NCI-H510A (cell line): ENCODE measurements at places on chromosomes 4 and X.

DNA sequence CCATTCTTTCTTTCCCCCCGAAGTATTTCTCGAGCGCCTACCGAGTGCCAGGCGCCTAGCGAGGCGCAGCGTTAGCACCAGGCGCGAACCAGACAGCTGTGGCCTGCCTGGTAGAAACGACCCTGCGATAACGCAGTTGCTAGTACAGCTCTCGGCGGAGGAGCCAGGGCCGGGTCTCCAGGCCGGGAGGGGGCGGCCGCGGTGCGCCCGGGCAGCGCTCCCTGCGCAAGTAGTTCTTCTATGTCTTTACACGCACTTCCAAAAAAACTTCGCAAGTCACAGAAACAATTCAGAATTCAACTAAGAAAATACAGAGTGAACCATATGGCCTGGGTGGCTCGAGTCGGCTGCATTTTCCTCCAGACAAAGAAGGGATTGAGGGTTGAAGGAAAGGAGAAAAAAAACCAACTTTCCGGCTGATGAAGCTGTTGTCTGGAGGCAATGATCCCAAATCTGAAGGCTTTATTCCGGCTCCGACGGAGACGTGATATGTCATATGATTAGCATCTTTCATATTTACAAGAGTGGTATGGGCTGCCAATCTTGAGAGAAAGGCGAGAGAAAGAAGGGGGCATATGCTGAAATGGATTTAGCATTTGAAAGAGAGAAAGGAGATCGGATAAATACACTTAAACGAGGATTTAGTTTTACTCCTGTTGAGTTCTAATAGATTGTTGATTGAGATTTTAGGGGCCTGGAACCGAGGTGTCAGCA is 7.2 kb upstream of the NEUROG2 start:
- DNase-seq: no peak

DNA sequence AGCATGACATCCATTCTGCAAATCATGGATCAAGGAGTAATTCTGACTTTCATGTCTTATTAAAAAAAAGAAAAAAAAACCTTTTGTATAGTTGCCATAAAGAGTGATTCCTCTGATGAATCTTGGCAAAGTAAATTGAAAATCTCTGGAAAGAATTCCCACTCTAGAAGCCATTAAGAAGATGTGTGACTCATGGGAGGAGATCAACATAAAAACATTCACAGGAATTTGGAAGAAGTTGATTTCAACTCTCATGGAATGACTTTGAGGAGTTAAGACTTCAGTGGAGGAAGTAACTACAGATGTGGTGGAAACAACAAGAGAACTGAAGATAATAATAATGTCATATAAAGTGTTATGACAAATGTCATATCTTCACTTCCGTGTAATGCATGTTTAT is 204.2 kb downstream of the PABPC4L start:
- DNase-seq: no peak

GRCh38 chrX:129650183-129650689 is 4.5 kb downstream of the APLN start:
- no peak for DNase-seq

GRCh38 chr4:72448231-72448630 is 120.8 kb downstream of the ADAMTS3 start:
- no peak for DNase-seq

- DNase-seq: peak; percentile 35
Observed at GRCh38 chr4:38664706-38665401, 855 bp downstream of the KLF3 start.

- DNase-seq: no peak
Observed at GRCh38 chrX:24424948-24425347, 40.1 kb upstream of the PDK3 start.

DNA sequence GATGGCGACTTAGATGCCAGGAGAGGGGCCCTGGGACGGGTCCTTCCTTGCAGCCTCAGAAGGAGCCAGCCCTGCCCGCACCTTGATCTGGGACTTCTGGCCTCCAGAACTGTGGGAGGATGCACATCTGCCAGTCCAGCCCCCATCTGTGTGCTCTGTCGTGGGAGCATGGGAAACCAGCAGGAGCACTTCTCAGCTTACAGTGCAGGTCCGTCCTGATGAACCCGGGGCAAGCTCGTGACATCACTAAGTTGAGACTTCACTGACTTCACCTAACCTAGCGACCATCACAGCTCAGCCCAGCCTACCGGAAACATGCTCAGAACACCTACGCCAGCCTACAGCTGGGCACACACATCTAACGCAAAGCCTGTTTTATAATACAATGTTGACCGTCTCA is 38.1 kb downstream of the ABLIM2 start:
- peak; percentile 59 for DNase-seq

GRCh38 chr4:88706574-88706973 is 8.9 kb upstream of the NAP1L5 start:
- peak; percentile 60 for DNase-seq

- DNase-seq: no peak
Observed at GRCh38 chr4:175944126-175944910, 121.3 kb upstream of the WDR17 start.

- DNase-seq: no peak
Observed at GRCh38 chrX:45784590-45784989, 583.9 kb upstream of the DIPK2B start.

- peak; percentile 69 for DNase-seq
Observed at GRCh38 chrX:135003876-135004623, 13.3 kb downstream of the SMIM10 start.

DNA sequence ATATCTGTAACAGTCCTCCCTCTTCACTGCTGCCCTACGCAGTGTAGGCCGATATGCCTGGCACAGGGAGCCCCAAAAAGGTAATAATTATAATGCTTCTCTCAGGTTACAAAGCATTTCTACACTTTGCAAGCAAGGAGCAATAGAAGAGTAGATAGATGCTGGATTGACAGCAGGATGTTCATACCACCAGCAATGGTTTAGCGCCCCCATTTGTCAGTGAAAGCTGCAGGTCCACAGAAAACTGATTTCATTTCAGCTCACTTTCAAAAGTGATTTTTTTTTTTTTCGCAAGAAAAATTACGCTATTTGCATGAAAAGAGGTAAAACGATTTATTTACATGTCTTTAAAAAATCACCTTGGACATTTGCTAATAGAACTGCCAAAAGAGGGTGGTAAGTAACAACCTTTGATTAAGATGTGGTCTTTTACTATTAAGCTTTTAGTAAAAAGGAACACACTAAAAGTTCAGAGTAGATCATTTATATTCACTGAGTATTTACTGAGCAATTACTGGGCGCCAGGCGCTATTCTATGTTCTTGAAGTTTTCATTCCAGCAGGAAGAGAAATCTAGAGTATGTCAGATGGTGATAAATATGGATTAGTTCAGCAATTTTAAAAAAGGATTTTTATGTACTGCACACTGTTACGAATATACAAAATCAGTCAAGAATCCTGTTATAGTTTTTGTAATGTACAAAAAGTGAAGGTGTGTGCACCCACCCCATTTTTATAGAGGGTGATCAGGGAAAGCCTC is 34.4 kb downstream of the HPF1 start:
- no peak for DNase-seq

DNA sequence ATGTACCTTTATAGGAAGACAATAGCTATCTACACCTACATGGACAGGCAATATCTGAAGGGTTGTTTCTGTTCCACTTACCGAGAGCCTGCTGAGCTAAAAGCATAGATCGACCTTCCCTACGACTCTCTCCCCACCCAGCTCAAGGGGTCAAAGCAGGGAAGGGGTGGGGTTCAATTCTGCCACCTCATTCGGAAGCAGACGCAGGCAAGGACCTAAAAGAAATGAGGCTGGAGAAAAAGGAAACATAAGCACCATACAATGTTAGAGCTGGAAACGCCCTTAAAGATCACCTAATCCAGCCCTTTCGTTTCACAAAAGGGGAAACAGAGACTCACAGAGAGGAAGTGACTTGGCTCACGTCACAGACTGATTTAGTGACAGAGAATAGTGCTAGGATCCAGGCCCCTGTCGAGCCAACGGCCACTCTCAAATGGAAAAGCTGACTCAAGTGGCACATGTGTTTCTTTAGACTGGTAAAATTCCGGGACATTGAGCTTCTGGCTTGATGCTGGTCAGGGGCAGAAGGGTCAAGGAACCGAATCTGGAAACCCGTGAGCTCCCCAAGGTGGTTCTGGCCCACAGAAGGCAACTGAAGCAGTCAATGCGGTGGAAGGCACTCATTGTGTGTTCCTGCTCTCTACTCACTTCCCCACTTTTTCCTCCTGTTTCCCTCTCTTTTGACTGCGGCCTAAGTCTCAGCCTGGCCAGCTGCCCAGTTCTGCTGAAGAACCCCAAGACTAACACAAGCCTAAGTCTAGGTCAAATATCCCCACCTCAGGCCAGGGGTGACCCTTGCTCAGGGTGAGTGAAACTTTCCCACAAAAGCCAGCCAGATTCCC is 7.5 kb downstream of the SEPTIN6 start:
- DNase-seq: no peak

DNA sequence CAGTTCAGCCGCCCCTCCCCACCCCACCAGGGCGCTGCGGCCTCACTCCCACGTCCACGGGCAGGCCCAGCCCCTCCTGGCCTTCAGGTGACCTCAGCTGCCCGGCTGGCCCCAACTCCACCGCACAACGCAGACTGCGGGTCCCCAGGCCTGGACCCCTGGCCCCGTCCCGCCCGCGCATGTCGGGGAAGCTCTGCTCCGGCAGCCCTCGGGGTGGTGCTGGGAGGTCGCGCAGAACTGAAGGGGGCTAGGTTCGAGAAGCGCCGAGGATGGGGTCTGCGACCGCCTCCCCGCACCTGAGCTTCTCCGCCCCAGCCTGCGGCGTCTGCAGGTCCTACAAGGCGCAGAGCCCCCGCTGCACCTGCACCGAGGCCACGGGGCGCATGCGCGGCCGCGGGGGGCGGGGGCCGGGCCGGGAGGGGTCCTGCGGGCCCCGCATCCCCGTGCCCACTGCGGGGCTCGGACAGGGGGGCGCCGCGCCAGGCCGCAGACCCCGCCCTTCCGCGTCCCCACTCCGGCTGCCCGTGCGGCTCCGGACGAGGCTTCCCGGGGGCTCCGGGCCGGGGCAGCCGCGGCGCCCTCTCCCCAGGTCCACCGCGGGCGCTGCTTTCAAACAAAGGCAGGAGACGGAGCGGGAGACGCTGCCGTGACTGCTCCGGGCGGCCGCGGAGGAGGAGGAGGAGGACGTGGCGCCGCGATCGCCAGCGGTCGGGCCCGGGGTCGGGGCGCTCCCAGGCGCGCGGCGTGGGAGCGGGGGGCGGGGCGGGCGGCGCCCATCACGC is 672 bp upstream of the NAT8L start:
- no peak for DNase-seq

GRCh38 chr4:113016377-113016776 is 33.1 kb upstream of the ANK2 start:
- DNase-seq: no peak

DNA sequence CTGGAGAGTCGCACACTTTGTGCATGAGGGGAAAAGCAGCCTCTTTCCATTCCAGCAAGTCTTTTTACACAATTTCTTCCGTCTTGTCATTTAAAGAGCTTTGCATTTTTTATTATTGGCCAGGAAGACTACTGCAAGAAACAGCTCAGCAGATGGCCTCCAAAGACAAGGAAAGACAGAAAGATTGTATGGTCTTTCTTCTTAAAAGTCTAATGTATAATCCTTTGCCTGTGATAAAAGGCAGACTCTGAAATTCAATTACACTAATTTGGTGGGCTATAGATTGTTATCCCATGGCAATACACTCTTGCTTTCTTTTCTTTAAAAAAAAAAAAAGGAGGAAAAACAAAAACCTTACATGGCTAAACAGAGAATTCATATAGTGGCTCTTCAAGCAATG is 5.9 kb downstream of the CAPN6 start:
- no peak for DNase-seq

DNA sequence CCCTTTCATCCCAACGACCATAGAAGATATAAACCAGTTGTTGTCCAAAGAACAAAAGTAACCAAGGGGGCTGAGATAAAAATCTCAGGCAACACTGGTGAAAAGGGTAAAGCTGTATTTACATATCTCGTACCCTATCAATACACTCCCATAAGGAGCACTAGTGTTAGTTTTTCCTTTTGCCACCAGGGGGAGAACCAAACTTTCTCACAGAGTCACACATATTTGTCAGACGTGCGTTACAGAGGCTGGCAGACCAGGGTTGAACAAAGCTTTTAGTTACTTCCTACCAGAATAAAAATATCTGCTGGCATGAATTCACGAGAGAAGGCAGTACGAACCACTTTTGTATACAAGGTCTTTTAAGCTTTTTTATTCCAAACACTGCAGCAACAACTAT is 88.3 kb downstream of the AMELX start:
- peak; percentile 2 for DNase-seq

DNA sequence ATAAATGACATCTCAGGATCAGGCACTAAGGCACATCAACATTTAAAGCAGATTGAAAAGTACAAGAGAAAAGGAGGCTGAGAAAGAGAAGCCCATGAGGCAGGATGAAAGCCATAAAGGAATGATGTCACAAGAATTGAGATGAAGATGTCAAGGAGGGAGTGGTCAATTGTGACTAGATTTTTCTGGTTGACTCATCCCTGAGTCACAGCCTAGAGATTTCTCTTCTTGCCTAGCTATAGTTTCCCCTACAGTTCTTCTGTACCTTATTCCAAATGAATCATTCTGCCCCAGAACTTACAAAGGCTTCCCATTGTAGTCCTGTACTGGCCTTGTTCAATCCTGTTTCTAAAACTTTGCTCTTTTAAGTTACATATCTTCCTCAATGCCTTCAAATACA is 3.4 kb upstream of the USP53 start:
- no peak for DNase-seq

DNA sequence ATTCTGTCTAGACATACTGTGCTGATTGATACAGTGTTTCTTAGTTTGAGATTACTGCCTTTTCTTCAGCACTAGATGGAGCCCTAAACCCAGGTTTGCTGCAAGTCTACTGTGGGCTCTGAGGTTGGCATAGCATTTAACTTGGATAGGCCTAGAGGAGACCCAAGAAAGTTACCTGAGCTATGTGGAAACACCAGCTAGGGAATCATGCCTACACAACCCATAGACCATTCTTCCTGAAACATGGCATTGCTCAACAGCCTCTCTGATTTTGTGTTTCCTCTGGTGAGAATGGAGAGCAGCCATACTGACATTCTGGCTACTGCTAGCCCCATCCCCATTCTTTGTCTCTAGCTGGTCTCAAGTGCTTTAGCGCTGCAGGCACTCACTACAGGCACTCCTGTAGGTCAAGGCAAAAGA is 287.7 kb upstream of the PCDH18 start:
- no peak for DNase-seq

DNA sequence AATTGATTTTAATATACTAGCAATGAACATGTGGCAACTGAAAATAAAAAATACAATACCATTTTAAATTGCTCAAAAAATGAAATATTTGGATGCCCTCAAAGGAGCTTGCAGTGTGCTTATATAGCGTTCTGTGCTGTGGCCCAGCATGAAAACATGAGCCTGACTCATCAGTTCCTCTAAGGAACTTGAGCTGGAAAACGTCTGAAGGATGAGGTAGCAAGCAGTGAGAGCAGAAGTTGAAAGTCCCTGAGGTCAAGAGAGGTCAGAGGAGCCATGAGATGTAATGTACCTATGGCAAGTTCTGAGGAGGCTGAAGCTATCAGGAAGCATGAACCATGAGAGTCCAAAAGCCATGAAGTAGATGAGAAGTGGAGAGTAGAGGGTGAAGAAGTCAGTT is 59.7 kb downstream of the HMGB3 start:
- DNase-seq: no peak

GRCh38 chrX:154458116-154458953 is at the start of gene PLXNA3:
Gene PLXNA3 (plus strand): TSS chrX:154458281. CDS start chrX:154460184, 1,903 bp downstream.
- DNase-seq: no peak
